Esophagus muscularis mucosa (tissue), 4 donors: ENCODE measurements at places on chromosomes 2 and 18. TPM values are rescaled to one million over a fixed set of nuclear protein-coding genes. Genes with fewer than 3 reads are reported as not detected.

Gene SCN3A
- 1.7 TPM for total RNA-seq

Gene CAPN14
- total RNA-seq, result not detected

Gene SCTR
- total RNA-seq, result not detected

Gene LIMS2
- 342 TPM for total RNA-seq

Gene C1GALT1C1L
- total RNA-seq, result 0.66 TPM

Gene MBD1
- 65.6 TPM for total RNA-seq

Gene LRP2
- not detected for total RNA-seq

Gene ZNF516
- 40.0 TPM for total RNA-seq

Gene GREB1
- total RNA-seq, result 8.0 TPM

Gene MCEE
- 13.9 TPM for total RNA-seq

Gene CLK1
- total RNA-seq, result 106 TPM

Gene TDRD15
- total RNA-seq, result not detected

Gene RSAD2
- total RNA-seq, result 7.0 TPM

Gene WNT6
- total RNA-seq, result 5.5 TPM
